ENCODE measurements at places on chromosomes 12 and 14.

- no peak for DNase-seq
Measured at GRCh38 chr14:100581228-100582145, 5.7 kb downstream of the BEGAIN start.

GRCh38 chr12:91871751-91872150, 273.9 kb downstream of the BTG1 start:
- DNase-seq, result no peak

GRCh38 chr12:109817627-109818231, 15.5 kb downstream of the TRPV4 start:
- no peak for DNase-seq

DNA sequence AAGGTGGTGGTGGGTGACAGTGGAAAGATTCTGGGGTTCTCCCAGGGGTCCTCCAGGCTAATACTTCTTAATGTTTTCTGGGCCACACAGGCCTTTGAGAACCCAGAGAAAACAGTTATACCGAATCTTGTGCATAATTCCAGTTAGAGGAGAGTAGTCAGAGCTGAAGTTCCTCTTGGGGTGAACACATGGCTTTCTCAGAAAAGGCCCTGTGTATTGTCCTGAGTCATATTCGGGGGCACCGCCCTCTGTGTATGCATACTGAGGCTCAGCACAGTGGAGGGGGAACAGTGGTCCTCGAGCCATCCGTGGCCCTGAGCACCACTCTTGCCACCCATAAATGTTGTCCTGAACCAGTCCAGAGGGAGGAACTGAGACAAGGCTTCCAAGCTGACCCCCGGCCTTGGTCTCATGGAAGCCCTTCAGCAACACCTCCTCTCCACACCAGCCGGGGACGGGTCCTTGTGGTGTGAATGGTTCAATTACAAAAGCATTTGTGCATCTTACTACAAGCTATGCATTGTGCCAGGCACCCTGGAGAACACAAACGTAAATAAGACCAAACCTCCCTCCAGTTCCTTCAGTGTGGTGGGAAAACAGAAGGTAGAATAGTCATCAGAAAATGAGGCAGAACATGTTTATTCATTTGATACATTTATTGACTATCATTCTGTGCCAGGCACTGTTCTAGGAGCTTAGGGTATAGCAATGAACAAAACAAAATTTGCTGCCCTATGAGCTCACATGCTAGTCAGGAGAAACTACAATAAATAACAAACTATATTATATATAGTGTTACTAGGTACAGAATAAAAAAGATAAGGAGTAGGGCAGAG, 9.9 kb downstream of the DHRS2 start:
- no peak for DNase-seq

DNA sequence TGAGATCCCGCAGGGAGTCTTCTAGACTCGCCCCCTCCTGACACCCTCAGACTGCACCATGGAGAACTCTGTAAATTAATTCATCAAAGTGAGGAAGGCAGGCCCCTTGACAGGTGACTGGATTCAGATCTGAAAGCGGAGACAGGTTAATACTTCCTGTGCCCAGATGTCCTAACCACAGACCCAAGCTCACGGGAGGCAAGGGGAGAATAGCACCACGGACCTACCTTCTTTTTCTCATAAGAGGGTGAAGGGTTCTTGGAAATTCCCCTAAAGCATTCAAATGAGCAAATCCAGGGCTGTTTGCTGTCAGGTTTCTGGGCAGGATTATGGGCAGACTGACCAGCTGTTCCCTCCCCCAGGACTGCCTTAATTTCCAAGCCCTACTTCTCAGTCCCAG, 170.0 kb downstream of the ZFP36L1 start:
- DNase-seq, result no peak

DNA sequence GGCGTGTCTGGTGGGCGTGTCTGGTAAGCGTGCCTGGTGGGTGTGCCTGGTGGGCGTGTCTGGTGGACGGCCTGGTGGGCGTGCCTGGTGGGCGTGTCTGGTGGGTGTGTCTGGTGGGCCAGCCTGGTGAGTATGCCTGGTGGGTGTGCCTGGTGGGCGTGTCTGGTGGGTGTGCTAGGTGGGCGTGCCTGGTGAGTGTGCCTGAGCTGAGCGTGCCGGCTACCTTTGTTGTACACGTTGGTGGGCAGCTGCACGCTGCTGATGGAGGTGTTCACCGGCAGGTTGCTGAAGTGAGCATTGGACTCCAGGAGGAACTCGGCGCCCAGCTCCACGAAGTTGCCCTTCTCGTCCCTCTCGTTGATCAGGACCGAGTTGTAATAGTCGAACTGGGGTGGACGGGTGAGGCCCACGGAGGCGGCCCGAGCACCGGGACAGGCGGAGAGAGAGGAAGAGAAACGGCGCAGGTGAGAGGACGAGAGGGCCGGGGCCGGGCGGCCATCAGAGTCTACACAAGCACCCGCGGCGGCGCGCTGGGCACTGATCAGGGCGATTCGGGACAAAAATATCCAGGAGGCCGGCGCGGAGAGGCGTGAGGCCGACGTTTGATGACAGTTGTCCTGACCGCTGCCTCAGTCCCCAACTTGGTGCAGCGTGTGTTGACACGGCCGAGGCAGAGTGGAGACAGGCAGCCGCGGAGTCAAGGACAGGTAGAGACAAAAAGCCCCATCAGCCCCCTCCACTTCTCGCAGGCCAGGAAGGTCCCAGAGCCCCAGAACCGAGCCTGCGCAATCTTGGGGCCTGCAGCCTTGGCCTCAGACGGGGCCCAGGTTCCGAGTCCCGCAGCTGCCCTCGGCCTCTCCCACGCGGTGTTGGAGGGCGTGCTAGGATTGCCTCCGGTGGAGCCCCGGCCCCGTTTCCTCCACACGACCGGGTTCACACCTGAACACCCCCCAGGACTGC, 10.5 kb downstream of the CACNA2D4 start:
- peak; percentile 37 for DNase-seq

DNA sequence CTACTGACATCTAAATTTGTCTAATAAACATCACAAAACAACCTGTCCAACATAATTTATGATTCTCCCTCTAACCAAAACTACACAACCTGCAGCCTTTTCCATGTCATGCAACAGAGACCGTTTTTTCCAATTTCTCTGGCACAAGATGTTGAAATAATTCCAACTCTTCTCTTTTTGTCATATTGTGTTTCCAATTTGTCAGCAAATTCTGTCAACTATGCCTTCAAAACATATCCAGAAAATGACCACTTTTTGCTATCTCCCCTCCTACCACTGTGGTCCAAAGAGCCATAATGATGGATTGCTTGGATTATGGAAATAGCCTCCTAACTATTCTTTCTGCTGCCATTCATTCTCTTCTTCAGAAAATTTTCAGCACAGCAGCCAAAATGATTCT, 31.3 kb upstream of the SSTR1 start:
- DNase-seq, result no peak

GRCh38 chr12:70258605-70259403, 15.6 kb downstream of the CNOT2 start:
- DNase-seq, result no peak

GRCh38 chr12:66115071-66115600, 15.4 kb downstream of the LLPH start:
- DNase-seq, result no peak

- DNase-seq, result no peak
Measured at GRCh38 chr14:31567655-31568054, 6.5 kb downstream of the NUBPL start.
